ENCODE measurements at places on chromosomes 13 and 19.

DNA sequence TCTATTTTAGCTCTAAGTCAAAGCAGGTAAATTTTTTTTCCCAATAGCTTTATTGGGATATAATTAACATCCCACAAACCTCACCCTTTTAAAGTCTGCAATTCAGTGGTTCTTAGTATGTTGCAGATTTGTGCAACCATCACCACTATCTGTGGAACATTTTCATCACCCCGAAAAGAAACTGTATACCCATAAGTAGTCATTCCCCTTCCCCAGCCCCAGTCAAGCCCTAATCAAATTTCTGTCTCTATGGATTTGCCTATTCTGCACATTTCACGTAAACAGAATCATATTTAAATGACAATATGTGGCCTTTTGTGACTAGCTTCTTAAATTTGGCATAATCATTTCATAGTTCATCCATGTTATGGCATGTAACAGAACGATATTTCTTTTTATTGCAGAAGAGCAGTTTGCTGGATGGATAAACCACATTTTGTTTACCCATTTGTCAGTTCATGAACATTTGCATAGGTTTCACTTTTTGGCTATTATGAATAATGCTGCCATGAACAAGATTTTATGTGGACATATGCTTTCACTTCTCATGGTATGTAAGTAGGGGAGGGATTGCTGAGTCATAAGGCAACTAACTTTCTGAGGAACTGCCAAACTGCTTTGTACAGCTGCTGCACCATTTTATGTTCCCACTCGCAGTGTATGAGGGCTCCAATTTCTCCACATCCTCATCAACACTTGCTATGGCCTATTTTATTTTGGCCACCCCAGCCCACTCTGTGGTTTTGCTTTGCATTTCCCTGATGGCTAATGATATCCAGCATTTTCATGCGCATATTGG is 10.9 kb downstream of the SLC46A3 start:
- DNase-seq = no peak

GRCh38 chr13:93776936-93777335 is 550.3 kb downstream of the GPC6 start:
- DNase-seq = no peak

- no peak for DNase-seq
These were observed 10.8 kb upstream of the GRAMD1A start for GRCh38 chr19:34989298-34989697.

GRCh38 chr13:50453188-50453587 is 390.3 kb downstream of the DLEU7 start:
- no peak for DNase-seq

DNA sequence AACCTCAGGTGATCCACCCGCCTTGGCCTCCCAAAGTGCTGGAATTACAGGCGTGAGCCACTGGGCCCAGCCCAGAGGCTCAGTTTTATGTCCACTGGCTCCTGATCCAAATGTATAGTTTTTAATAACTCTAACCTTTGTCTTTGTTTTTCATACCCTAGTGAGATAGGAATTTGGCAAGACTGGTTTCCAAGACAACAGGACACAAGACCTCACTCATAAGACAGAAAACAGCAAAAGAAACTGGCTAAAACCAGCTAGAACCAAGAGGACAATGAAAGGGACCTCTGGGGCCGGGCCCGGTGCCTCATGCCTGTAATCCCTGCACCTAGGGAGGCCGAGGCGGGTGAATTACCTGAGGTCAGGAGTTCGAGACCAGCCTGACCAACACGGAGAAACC is 27.6 kb downstream of the CPT1C start:
- DNase-seq = no peak

Data from GOT3 (cell line).